Prostate gland (tissue), 2 donors: ENCODE measurements at places on chromosomes 7 and 10. TPM values are rescaled to one million over a fixed set of nuclear protein-coding genes. Genes with fewer than 3 reads are reported as not detected.

PLEKHS1 gene
- total RNA-seq: 9.0 TPM

MAGI2 gene
- total RNA-seq: 27.1 TPM

POT1 gene
- total RNA-seq: 16.9 TPM

DNA sequence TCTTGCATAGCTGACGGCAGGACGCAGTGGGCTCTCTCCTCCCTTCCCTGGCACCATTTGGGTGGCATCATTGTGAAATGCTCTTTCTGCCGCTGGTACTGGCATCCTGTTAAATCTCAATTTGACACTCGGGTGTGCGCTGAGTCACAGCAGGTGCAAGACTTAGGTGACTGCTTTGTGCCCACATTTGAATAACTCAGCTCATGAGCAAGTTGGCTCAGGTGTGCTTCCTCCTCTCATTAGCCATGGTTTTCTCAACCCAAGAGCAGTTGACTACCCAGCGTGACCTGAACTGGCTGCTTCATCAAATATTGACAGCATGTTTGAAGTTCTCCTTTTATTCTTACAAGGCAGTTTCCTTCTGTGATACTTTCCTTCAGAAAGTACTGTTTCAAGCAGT lies 24.6 kb upstream of the NFE2L3 start:
- H3K4me1 ChIP-seq: no peaks in the 10 kb centered on the region
- no peak for DNase-seq
- no peaks in the 10 kb centered on the region for H3K27me3 ChIP-seq
- no peaks in the 10 kb centered on the region for H3K36me3 ChIP-seq

DNA sequence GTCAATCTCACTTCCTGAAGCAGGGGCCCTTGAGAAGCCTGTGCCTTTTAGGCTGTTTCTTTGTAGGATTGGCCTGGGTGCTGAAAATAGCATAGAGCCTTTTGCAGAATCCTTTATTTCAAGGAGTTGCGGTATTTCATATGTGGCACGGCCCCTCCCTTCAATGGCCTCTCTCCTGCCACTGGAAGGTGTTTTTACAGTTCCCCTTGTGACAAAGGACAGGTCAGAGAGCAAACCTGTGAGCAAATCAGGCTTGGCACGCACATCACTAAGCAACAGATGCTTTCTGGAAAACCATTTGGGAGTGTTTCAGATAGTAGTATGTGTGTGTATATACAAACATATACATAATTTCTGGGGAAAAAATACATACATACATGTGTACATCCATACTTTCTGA lies 388.6 kb upstream of the C7orf33 start:
- H3K27ac ChIP-seq: no peak overlapping the region
- no peak overlapping the region for H3K4me3 ChIP-seq
- no peaks in the 10 kb centered on the region for H3K36me3 ChIP-seq

- no peak overlapping the region for H3K4me3 ChIP-seq
- H3K27me3 ChIP-seq: peaks cover 10% of the 10 kb centered on the region
- H3K36me3 ChIP-seq: no peaks in the 10 kb centered on the region
- no peak for DNase-seq
- H3K27ac ChIP-seq: no peak overlapping the region
Observed at GRCh38 chr7:101299511-101300464, 21.8 kb downstream of the IFT22 start.

DNA sequence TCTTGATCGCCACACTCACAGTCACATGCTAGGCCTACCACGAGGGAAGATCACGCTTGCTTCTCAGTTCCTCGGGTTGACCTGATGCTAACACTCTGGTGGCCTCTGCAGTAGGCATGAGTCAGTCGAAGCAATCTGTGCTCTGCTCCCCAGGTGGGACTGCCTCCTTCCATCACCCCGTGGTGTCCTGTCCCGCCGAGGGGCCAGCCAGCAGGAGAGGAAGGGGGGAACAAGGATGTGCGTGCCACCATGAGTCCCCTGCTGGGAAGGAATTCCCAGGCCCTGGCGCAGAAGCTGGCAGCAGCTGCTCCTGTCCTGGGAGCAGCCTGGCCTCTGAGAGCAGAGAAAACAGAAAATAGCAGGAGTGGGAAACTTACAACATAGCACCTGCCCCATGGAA lies 695.0 kb upstream of the NRP1 start:
- no peaks in the 10 kb centered on the region for H3K36me3 ChIP-seq
- DNase-seq: no peak
- no peaks in the 10 kb centered on the region for H3K27me3 ChIP-seq
- no peak overlapping the region for H3K27ac ChIP-seq
- no peak overlapping the region for H3K4me3 ChIP-seq

GRCh38 chr7:152162287-152162686 lies 136.8 kb downstream of the GALNT11 start:
- peak; percentile 51 for DNase-seq
- peaks cover 7% of the 10 kb centered on the region for H3K36me3 ChIP-seq
- H3K4me3 ChIP-seq: no peak overlapping the region

COG5 gene
- 35.1 TPM for total RNA-seq

DNA sequence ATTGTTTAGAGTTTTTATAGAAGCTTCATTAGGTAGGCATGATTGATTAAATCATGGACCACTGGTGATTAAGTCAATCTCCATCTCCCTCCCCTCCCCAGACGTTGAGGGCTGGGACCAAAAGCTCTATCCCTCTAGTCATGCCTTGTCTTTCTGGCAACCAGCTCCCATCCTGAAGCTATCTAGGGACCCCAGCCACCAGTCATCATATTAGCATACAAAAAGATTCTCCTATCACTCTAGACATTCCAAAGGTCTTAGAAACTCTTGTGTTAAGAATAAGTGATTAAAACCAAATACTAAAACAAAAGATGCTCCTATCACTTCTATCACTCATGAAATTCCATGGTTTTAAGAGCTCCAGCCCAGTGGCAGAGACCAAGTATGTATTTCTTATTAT lies 178.2 kb downstream of the RAPGEF5 start:
- DNase-seq: no peak
- H3K4me1 ChIP-seq: no peaks in the 10 kb centered on the region
- no peaks in the 10 kb centered on the region for H3K36me3 ChIP-seq
- H3K4me3 ChIP-seq: no peak overlapping the region
- H3K27ac ChIP-seq: no peak overlapping the region
